ENCODE measurements at places on chromosomes 12 and 14.

DNA sequence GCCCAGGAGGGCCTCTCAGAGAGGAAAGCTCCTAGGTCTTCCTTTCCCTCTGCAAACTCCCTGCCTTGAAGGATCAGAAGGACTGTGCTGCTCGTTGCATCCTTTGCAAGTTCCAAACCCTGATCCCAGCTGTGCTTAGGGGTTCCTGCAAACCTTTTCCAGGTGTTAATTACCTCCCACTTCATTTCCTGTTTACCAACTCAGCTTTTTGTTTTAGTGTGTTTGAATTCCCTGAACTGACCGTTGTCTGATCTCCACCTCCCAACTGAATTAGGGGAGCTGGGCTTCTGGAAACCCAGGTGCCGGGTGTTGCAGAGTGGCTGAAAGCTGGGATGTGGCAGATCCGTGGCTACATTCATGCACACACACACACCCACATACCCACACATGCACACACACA, 20.6 kb upstream of the BDKRB1 start:
- no peak for DNase-seq

DNA sequence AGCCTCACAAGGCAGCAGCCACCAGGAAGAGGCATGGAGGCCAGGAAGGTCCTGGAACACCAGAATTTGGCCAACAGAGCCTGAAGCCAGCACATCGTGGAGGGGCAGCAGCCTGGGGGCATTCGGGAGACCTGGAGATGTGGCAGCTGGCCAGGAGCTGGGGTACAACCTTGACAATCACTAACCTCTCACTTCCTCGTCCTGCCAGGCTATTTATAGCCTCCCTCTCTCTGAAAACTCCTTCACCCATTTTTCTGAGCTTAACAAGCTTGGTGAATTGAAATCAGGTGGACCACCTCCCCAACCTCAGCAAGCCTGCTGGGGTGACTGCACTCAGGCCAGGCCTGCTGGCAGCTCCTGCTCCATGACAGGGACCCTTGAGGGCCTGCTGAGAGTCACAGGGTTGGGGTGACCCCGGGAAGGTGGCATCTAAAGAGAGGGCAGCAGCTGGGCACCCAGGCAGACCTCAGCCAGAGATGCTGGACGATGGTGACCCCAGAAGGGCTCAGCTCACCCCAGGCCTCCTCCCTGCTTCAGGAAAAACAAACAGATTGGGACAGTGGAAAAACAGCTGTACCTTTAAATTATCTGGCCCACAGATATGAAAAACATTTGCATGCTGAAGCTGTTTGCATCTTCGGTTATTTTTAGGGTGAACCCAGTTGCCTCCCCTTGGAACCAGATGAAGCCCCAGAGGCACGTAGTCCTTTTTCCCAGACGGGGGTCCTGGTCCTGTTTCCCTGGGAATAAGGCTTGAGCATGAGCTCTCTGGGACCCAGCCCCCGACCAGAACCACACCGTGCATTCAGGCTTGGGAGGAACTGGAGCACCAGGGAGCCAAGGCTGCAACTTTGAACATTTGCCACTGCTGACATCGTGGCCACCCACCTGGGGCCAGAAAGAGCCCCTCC, 67.0 kb downstream of the PITPNM2 start:
- no peak for DNase-seq

DNA sequence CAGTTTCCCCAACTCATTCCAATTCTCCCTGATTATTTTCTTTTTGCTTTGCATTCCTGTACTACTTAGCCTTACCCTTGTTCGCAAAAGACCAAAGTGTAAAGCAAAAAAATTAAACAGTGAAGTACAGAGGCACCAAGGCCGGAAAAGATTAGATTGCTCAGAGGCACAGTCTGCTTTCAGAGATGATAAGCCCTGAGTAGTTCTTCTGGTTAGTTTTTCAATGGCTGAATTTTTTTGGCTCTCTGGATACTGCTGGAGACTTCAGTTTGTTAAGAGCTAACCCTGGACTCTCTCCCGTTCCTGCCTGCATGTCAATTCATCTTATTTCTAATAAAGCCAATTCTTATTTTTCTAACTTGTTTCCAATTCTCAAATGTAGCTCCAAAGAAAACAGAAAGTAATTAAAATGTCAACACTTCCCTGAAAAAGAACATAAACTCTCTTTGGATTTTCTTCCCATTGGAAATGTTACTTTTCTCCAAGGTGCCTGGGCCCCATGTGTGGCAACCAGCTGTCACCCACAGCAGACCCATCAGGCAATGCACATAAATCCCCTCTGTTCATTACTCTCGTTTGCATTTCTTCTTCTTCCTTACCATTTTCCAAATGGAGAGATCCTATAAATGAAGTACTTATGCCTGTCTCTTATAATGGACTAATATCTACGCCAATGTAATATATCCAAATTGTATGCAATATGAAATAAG, 142.8 kb downstream of the BTG1 start:
- peak; percentile 12 for DNase-seq

- no peak for DNase-seq
Observed at GRCh38 chr12:104049903-104050356, at the start of gene GLT8D2. GLT8D2 (minus strand) TSS chr12:104050187; CDS start chr12:104019648, 30,539 bp downstream.

DNA sequence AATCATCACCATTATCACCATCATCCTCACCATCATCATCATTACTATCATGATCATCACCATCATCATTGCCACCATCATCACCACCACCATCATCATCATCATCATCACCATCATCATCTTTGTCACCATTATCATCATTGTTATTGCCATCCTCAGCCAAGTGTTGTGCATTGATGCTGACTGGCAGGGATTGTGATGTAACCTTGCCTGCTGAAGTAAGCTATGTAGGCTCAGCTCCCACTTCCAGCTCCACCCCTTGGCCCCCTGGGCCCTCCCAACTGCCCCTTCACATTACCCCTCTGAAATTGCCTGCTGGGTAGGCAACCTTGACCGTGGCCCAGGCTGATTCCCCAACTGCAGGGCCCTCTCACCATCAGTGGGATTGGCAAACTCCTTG, 37.6 kb downstream of the SVOP start:
- DNase-seq, result no peak

- DNase-seq, result no peak
Observed at GRCh38 chr14:59195912-59196311, 7.4 kb downstream of the DAAM1 start.

- no peak for DNase-seq
Observed at GRCh38 chr12:122721057-122721545, 4.5 kb upstream of the HCAR3 start.

DNA sequence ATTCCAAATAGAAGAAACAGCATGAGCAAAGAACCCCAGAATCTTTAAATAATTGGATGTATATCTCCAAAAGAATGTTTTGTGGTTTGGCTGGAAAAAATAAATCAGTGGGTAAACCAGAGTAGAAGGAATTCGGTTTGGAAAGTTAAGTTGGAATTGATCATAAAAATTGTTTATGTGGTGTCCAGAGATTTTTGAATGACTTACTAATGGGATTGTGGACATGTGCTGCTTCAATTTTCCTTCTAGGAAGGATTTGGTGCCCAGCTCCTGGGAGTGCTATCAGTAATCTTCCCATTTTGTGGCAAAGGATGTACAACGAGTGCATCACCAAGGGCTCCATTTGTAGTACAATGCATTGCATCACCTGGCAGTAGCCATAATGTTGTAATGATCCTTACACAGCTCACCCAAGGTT, 224.8 kb downstream of the SLC16A7 start:
- no peak for DNase-seq

GRCh38 chr12:46101485-46101869, 111.1 kb upstream of the SCAF11 start:
- DNase-seq, result no peak

DNA sequence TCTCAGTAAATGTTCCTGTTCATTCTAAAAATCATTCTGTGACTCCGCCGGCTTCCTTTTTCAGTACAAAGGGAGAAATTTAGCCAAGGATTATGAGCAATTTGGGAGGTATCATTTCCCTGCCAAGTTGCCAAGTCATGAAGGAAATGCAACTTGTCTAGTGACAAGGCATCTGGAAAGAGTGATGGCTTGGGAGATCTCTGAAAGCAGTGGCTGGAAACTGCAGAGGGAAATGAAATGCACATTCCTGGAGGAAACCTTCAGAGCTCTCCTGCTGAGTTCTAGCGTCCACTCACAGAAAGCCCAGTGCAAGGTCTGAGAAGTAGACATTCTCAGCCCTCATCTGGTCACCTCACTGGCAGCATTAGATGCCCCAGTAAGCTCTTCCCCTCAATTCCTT, 91.7 kb downstream of the GALC start:
- DNase-seq, result no peak

- no peak for DNase-seq
Observed at GRCh38 chr12:5694759-5695409, 250.2 kb downstream of the ANO2 start.

DNA sequence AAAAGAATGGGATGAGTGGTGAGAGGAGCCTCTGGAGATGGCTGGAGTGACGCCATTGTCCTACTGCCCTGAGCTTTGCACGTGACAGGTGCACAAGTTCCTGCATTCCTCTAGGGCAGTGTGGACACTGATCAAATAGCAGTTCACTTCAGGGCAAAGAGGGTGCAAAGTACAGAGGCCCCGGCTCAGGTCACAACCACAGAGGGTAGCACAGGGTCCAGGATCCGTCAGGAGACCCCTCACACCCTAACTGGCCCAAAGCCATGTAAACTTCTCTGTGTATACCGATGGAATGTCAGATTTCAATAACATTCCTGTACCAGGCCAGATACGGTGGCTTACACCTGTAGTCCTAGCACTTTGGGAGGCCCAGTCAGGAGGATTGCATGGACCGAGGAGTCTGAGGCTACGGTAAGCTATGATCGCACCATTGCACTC, 10.4 kb upstream of the FBLN5 start:
- no peak for DNase-seq

GRCh38 chr14:40004871-40005500, 572.8 kb upstream of the FBXO33 start:
- DNase-seq, result no peak

DNA sequence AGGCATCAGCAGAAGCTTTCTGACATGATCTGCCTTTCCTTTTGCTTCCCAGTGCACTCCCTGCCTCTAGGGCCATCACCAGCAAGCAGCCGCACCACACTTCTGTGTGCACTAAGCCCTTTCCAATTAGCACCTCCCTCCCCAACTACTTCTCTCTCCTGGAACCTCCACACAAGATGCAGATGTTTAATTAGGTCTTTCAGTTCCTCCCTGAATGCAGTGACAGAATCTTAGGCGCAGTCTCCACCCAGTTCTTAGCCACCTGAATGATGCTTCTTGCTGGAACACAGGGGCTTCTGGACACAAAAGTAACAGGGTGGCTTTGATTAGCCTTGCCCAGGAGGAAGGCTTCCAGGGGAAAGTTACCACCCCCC, 32.9 kb downstream of the NIN start:
- no peak for DNase-seq

DNA sequence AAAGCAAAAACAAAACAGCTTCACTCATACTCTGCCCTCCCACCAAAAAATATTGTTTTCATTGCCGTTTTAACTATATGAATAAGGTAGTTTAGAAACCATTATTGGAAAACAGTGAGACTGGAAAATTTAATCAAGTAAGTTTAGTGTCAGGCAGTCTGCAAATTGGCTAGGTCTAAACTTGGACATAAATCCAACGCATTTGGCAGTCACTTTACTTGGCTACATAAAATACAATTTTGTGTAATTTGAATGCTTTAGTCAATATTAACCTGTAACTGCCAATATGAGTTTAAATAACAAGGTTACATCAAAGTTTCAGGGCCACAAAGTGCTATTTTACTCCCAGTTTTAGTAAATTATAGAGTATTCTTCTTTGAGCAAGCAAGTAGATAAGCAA, 202.3 kb upstream of the SLC38A2 start:
- DNase-seq, result no peak

DNA sequence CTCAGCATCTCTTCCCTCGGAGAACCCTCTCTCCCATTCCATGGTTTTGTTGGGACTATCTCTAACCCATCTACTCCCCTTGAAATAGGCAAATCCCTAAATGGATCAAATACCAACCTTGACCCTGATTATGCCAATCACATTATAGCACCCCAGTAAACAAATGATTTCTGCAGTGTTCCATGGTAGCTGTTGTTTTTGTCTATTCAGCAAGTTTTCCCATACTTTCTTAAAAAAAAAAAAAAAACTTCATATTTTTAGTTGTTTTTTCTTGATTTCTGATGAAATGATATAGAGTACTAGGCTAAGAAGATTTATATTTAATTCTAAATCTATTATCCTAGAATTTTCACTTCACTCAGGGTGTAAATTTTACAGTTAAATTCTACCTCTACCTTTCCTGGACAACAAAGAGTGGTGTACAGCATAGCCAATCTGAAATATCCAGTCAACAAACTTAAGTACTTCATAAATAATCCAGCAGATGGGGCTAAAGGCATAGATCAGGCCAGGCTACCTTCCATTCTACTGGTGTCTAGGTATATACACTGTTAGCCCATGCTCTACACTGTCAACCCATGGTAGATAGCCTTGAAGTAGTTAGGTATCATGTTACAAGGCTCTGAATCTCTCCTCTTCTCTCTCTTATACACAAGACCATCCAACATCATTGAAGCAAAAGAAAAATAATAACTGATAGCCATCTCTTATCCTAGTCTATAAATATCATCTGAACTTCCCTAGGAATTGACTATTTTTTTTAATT, 82.2 kb downstream of the PLEKHG7 start:
- peak; percentile 12 for DNase-seq

DNA sequence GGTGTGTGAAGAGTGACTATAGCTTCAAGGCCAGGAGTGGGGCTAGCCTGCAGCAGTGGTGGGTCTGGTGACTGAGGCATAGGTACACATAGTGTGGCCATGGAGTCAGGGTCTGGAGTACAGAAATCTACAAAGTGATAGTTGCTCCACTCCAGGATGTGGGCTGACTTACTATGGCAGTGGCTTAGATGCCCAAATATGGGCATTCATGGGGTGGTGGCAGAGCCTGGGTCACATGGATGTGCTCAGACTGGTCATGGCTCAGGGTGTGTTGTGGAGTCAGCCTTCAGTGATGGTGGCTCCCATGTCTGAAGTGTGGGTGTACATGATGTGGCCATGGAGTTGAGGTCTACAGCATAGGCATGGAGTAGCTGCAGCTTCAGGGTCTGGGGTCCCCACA, 27.3 kb downstream of the CLEC6A start:
- no peak for DNase-seq
